Cortex of kidney (tissue), 1 donor: ENCODE measurements at places on chromosomes 7 and 10.

DNA sequence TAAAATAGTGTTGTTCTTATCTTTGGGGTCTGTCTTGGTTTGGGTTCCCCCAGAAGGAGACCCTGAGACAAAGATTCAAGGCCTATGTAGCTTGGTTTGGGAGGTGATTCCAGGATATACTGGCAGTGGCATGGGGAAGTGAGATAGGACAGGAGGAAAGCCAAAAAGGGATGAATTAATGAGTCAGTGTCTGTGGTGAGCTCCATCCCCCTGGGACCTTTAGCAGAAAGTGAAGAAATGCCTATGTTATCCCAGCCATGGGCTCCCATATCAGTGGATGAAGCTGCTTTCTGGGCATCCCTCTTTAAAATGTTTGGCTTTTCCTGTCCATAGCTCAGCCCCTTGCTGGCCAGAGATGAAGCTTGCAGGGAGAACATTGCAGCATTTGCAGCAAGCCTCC is 217.0 kb upstream of the CTBP2 start:
- no peak for DNase-seq

DNA sequence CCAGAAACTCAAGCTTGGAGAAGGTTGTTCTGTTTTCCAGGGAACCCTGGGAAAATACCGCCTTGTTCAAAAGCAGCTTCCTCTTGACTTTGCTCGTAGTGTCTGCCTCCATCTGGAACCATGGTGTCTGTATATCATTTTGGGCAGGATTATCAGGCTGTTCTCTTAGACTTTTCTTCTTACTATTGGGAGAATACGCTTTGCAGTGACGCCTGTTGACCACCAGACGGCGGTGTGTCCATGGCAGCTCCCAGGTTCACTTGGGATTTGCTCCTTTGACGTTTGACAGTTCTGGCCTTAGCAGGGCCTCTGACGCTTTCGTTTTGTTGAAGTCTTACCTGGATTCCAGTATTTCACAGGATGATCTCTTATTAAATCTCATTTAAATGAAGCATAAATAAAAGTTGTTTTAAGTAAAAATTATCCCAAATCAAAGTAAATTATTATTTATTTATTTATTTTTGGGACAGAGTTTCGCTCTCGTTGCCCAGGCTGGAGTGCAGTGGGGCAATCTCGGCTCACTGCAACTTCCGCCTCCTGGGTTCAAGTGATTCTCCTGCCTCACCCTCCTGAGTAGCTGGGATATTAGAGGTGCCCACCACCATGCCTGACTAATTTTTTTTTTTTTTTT is 41.8 kb upstream of the GJD4 start:
- DNase-seq, result no peak

GRCh38 chr10:95355301-95355700 is 64.5 kb upstream of the PDLIM1 start:
- DNase-seq, result no peak

GRCh38 chr7:22715969-22716368 is 11.0 kb upstream of the IL6 start:
- no peak for DNase-seq

- no peak for DNase-seq
These were observed 22.7 kb upstream of the AASS start for GRCh38 chr7:122166740-122167139.

DNA sequence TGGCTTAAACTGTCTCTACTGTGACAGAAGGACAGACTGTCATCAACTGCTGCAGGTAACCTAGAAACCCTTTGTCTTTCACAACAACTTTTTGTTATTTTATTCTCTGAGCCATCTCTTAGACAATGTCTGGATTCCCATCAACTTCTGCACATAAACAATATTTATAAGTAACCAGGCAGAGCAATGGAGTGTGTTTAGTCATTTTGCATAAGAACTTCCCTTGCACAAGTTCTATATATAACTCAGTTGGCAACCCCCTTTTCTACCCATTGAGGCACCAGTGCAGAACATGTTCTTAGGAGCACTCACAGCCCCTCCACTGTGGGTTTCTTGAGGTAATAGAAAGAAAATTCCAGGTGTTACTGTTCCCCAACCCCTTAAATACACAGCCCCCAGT is 65.0 kb upstream of the IL6 start:
- no peak for DNase-seq

GRCh38 chr7:111174510-111174909 is 83.6 kb downstream of the LRRN3 start:
- no peak for DNase-seq

GRCh38 chr10:52558090-52558489 is 214.5 kb downstream of the MBL2 start:
- DNase-seq, result no peak

DNA sequence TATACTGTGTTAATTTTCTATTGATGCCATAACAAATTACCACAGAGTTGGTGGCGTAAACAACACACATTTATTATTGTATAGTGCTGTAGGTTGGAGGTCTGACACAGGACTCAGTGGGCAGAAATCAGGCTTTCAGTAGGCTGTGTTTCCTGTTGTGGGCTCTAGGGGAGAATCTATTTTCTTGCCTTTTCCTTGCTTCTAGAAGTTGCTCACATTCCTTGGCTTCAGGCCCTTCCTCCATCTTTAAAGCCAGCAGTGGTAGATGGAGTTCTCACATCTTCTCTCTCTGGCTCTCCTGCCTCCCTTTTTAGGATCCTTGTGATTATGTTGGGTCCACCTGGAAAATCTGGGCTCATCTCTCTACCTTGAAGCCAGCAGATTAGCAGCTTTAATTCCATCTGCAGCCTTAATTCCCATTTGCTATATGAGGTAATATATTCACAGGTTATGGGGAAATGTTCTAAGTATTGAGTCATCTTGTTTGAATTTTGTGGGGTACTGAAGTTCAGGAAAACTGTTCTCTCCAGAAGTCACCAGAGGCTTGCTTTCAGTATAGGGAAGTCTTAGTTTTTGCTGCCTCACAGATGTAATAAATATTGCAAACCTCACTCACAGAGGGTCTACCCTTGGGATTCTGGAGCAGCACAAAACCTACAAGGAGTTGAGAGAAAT is 38.9 kb downstream of the CCNY start:
- DNase-seq, result no peak

- DNase-seq, result no peak
These were observed 148.7 kb downstream of the BICC1 start for GRCh38 chr10:58661336-58661735.

- no peak for DNase-seq
These were observed 458.6 kb downstream of the PLXNA4 start for GRCh38 chr7:132117636-132118035.

GRCh38 chr10:89250865-89251408 is 638 bp downstream of the LIPA start:
- no peak for DNase-seq

- no peak for DNase-seq
These were observed 14.3 kb downstream of the STRA8 start for GRCh38 chr7:135247746-135248471.

DNA sequence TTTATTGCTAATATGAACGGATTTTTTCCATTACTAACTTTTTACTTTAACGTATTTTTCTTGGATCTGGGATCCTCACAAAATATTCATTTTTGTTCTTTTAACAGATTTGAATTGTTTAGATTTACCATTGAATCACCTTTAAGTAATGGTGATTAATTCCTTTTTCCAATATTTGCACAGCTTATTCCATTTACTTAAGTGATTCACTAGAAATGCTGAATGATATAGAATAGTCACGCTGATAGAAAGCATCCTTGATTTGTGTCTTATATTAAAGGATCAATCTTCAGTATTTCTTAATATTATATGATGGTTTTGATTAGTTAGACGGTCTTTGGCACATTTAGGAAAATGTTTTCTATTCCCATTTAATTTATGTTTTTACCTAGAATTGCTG is 116.4 kb upstream of the LRRTM3 start:
- no peak for DNase-seq

- no peak for DNase-seq
These were observed 18.5 kb upstream of the TNS3 start for GRCh38 chr7:47600199-47601118.

- DNase-seq, result no peak
These were observed at the start of gene SEMA3A for GRCh38 chr7:84194484-84195271. Gene SEMA3A (minus strand): TSS chr7:84194789. CDS start chr7:84194586, 203 bp downstream.

DNA sequence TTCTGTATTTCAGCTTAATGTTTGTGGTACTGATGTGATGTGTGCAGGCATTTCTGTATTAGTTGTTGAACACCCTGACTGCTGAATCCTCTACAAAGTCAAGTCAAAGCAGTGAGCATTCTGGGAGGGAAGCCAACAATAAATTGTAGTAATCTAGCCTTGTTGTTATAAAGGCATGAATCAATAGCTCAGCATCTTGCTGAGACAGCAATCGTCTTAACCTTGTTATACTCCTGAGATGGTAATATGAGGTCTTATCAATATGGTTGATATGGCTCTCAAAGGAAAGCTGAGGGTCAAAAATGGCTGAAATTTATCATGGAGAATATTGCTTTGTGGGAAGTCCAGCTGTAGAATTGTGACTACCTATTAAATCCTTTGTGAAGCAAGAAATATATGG is 299.4 kb downstream of the DNAJB9 start:
- no peak for DNase-seq

DNA sequence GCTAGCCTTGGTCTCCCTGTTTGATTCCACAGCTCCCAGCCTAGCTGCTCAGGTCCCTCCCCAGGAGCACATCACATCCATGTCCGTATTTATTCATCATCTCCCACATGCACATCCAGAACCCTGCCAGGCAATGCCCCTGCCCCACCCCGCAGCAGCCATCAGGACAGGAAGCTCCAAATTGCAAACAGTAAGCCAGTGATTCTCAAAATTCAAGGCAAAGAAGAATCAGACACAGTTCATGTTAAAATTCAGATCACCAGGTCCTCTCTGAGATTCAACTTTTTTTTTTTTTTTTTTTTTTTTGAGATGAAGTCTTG is 17.7 kb downstream of the LRRC20 start:
- no peak for DNase-seq

DNA sequence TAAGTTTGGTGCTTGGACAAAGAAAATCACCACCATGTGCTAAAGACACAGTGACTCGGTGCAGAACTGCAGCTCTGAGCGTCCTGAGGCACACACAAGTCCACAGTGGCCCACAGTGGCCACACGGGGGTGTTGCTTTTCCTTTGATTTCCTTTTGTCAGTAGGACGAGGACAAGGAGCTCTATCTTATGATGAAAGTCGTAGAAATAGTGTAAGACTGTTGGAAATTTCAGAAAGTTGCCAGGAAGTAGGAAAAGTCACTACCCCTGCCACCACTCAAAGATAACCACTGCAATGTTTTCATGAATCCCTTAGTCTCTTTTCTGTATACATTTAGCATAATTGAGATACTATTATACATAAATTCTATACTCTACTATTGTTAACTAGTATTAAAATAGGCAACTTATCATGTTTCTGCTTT is 146.0 kb downstream of the TNS3 start:
- DNase-seq, result no peak

- no peak for DNase-seq
These were observed 1102.3 kb downstream of the GRM8 start for GRCh38 chr7:126150278-126150958.

- no peak for DNase-seq
These were observed 33.5 kb downstream of the CAMK2B start for GRCh38 chr7:44291733-44292419.

DNA sequence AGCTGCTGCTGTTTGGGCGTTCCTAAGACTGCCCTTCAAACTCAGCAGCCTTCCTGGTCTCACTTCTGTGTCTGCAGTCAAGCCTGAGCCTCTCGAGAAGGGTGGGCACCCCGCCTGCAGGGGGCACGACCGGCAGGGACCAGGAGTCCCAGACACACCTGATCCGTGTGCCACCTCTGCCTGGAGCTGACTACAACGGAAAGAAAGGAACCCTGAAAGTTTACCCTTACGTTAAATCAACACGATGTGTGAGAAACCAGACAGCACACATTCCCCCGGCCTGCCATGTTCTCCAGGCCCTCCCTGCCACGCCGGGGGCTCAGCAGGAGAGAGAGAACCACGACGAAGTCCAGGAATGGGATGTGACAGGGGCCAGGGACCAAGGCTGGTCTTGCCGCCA is 5.0 kb downstream of the MAD1L1 start:
- no peak for DNase-seq

DNA sequence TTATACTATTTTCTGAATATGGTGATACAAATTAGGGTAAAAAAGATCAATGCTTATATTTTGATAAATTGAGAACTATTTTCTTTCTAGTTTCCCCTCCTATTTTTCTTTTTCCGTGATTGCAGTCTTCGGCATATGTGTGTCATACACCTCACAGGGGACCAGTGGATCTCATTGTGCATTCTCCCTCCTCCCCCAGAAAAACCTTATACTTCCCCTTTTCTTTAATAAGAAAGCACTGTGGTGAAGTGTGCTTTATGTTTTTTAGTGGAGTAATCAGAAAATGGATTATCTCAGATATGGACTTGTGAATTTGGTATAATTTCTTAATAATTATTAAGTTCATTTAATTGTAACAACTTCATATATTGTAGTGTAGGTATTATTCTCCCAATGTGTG is 72.8 kb downstream of the BICC1 start:
- DNase-seq, result no peak

GRCh38 chr7:1176891-1177373 is 16.9 kb upstream of the ZFAND2A start:
- no peak for DNase-seq

- DNase-seq, result no peak
These were observed 34.6 kb downstream of the ZEB1 start for GRCh38 chr10:31353574-31353973.

- DNase-seq, result no peak
These were observed 1.3 kb downstream of the LSMEM1 start for GRCh38 chr7:112481833-112482670.

GRCh38 chr7:44748948-44749731 is 493 bp downstream of the ZMIZ2 start:
- no peak for DNase-seq

DNA sequence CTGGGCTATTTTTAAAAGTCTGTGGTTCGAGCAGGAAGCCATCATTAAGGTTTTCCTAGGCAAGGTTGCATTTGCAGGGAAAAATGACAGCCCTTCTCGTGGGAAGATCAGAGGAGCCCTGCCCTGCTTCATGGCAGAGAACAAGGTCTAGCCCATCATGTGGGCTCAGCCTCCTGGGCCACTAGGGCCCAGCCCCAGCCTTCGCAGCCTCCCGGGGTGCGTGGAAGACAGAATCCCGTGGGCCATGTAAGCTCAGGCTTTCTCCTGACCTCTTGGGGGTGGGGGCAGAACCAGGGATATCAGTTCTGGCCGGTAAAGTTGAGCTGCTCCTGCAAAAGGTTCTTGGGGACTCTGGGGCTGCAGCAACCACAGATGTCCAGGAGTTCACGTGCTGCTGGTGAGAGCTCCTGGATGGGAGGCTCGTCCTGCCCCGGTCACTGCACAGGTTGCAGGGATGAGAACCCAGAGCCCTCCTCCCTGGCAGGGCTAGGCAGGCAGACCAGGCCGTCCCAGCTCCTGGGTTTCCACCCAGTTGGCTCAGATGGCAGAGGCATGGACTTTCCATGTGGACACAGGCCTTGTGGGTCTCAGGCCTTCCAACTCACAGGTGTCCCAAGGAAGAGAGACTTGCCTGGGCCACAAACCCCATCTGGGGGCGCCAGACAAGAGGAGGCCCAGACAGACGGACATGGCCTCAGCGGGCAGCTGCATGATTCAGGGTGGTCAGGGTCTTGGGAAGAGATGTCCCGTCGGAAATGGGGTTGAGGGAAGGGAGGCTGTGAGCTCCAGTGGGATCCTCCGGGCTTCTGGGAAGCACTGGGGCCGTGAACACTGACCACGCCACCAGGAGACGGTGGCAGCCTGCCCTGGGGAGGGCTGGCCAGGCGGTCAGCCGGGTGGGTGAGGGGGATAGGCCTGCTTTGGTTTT is 126.2 kb downstream of the NEURL1 start:
- DNase-seq, result no peak

GRCh38 chr10:30063099-30063498 is 3.7 kb upstream of the JCAD start:
- DNase-seq, result no peak
